T-helper 2 cell (primary cell): ENCODE measurements at places on chromosomes 6 and 20.
A peak's percentile ranks its signal among the peaks of the same experiment; 100 is the strongest.

DNA sequence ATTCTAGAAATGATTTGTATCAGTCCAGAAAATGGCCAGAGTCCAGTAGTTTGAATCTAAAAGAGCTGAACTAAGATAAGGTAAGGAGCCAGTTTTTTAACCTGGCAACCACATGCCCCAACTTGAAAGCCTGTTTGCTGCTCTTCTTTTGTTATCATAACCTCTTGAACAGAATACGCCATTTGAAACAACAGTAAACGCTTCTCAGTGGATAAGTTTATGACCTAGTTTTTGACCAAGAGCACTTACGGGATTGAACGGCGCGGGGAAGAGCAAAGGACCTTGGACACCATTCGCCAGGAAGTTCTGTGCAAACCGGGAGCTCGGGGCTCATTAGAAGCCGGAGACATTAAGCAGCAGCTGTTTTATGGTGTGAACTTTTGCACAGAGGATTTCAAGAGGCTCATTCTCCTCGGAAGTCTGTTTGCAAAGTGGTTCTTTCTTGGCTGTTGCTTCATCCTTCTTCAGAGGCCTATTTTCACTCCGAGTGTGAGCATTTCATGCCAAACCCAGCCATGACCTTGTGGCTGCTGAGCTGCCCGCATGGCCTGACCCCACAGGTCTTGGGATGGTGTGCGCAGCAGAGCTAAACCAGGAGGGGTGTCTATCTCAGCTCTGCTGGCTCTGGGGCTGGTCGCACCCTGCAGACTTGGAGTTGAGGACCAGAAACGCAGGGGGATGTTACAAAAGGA lies 215.1 kb downstream of the SOX4 start:
- no peak for DNase-seq

DNA sequence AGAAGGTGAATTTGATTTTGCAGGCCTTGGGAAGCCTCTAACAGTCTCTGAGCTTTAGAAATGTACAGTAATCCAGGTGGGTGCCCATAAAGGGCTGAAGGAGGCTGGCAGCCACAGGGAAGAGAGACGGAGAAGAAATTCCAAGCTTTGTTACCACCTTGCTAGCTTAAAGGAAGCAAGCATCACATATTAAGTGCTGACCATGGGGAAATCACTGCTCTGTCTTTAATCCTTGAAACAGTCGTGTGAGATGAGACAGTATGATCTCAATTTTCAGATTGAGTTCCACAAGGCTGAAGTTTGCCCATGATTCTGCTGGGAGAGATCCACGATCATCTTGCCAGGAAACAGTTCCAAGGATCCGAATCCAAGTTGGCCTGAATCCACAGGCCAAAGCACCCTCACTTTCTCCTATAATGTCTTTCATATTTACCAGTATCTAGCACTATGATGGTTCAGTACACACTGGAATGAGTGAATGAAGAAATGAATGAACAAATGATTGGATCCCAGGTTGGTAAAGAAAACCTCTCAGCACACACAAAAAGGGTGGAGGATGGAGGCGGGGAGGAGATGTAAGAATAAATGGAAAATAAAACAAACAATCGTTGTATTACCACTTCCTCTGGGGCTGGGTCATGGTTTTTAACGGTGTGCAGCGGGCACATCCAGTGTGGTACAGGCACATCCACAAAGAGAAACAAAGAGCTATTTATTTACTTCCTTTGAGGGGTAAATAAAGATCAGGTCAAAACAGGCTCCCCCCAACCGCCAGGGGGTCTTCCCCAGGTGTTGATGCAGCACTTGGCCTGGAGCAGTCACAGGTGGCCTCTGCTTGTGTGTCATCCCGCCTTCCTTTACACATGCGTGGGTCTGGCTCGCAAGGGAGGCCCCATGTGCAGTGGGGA lies 28.2 kb upstream of the TAF8 start:
- peak; percentile 94 for DNase-seq

GRCh38 chr20:9474835-9475415 lies 39.5 kb upstream of the LAMP5 start:
- DNase-seq = no peak

GRCh38 chr20:1567392-1568162 lies 10.1 kb upstream of the SIRPD start:
- no peak for DNase-seq

- DNase-seq = no peak
These were observed 97.4 kb downstream of the LRFN2 start for GRCh38 chr6:40489798-40490197.

- DNase-seq = no peak
These were observed 105.9 kb downstream of the CDKAL1 start for GRCh38 chr6:20640181-20640580.

GRCh38 chr6:39867592-39867991 lies 66.7 kb downstream of the MOCS1 start:
- no peak for DNase-seq

DNA sequence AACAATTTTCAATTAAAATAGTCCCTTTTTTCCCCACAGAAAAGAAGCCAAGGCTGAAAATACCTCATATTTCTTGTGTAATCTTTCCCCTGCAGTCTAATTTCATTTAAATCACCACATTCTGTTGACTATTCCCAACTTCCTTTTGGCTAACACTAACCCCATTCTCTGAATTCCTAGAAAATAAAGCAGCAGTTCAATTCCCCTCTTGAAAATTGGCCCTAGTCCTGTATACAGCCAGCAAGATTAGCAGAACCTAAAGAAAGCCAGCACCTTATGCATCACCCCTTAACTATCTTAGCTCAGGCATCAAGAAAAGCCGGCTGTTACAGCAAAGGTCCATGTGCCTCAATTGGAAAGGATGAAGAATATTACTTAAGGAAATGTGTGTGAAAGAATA lies 69.7 kb downstream of the MDN1 start:
- DNase-seq = no peak

GRCh38 chr6:75608956-75609533 lies 7.4 kb downstream of the SENP6 start:
- no peak for DNase-seq

DNA sequence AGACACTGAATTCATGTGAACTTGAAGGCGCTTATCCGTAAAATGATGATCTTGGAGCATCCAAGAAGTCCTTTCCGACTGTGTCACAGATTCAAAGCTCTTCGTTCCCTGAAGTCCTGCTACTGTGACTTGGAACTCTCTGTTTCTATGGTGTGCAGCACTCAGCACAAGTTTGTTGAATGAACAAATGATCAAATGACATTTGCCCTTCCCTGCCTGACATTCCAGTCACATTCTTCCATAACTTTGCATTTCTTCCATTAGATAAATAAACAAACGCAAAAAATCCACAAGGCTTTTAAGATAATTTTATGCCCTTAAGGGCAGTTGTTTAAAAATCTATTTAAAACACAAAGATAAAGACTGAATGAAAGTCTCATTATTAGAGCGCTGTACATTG lies 39.9 kb downstream of the SGK1 start:
- no peak for DNase-seq

- no peak for DNase-seq
These were observed 66.8 kb upstream of the BTBD3 start for GRCh38 chr20:11850901-11851300.

DNA sequence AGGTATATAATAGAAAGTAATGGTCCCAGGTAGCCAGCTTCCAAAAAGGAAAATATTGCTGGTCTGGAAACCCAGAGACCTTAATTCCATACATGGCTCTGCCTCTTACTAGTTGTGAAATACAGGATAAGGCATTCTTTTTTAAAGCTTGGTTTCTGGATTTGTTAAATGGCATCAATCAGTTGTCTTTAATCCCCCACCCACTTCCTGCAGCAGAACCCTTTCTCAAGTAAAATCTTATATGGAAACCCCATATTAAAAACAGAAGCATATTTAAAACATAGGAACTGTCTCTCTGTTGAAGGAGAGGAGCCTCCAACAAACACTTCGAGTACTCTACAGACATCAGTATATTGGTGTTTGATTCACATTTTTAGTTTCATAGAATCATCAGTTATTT lies 6.2 kb upstream of the LCA5 start:
- DNase-seq = no peak

- DNase-seq = no peak
These were observed 284.8 kb downstream of the PTPRK start for GRCh38 chr6:128235556-128235955.

GRCh38 chr6:34384321-34385153 lies 7.9 kb downstream of the NUDT3 start:
- no peak for DNase-seq

- DNase-seq = no peak
These were observed 76.9 kb downstream of the NOL4L start for GRCh38 chr20:32507998-32508774.

DNA sequence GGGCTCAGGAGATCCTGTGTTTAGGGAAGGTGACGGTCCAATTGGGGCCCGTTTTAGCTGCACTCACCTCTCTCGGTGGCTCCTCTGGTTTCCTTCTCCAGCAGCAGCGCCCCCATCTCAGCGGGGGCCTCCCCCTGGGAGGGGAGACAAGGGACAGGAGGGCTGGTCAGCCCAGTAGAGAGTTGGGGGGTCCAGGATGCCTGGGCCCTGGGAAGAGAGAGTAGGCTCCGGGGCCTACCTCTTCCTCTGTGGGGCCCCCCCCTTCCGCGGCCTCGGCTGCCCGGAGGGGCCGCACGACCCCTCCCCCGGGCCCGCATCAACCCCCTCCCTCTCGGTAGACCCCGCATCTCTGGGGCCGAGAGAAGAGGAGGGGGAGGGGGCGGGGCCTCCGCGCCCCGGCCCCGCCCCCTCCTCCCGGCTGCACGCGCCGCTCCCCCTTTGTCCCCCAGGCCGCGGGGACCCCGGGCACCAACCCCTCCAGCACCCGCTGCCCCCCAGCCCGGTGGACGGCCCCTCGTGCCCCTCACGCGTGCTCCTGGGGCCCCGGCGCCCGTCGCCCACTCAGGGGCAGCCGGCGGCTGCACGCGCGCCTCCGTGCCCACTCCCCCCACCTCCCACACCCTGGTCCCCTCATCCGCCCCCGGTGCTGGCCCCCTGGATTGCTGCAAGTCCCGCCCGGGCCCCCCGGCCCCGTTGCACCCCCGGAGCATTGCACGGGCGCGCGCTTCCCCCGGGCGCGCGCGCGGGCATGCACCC lies 464 bp downstream of the EHMT2 start:
- no peak for DNase-seq

DNA sequence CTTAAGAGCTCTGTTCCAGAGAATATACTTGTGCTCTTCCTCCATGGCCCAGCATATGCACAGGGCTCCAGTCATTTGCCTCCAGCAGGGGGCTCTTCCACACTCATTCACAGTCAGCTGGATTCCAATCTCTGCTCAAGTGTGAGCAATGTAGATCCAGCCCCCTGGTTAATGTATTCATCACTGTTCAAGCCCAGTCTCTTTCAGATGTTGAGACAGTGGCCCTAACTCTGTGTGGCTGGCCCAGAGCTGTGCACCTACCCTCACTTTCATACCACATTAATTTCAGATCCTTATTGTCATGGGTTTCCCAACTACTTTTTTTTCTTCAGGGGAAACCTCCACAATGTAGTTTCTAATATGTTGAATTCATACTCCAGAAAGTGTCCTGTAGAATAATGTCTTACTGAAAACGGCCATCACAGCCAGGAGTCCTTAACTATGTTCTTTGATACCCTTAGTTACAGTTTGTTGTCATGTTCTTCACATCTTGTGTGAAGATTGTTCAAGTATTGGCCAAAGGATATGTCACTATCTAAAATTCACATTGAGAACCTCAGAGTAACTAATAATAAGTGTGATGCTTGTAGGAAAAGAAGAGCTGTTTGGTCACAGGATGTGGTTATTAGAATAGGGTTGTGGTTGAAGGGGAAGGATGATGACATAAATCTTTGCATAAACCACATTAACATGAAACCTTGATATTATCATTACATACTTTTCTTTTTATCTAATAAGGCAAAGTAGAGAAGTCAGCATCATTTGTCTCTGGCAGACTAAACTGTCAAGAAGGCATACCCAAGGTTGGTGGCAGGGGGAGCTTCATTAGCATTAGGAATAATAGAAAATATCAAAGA lies 14.4 kb upstream of the HLA-DQA1 start:
- no peak for DNase-seq

DNA sequence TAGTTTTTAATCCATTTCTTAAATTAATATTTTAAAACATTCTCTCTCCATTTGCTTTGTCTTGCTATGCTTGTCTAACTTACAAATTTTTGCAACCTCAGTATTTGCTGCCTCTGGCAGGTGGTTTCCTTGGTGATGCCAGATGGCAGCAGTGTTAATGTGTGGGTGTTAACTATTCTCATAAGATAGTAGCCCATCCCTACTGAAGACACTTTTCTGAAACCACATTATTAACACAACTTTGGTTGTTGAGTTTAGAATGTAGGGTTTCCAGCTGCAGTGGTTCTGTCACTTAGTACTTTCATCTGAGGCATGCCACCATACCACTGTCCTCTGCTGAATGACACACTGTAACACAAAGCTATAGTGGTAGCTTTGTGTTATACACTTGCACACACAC lies 75.1 kb downstream of the MYO6 start:
- DNase-seq = no peak

GRCh38 chr20:64010711-64011237 lies 25.2 kb upstream of the C20orf204 start:
- no peak for DNase-seq

GRCh38 chr6:37988127-37988526 lies 168.6 kb downstream of the ZFAND3 start:
- DNase-seq = no peak

DNA sequence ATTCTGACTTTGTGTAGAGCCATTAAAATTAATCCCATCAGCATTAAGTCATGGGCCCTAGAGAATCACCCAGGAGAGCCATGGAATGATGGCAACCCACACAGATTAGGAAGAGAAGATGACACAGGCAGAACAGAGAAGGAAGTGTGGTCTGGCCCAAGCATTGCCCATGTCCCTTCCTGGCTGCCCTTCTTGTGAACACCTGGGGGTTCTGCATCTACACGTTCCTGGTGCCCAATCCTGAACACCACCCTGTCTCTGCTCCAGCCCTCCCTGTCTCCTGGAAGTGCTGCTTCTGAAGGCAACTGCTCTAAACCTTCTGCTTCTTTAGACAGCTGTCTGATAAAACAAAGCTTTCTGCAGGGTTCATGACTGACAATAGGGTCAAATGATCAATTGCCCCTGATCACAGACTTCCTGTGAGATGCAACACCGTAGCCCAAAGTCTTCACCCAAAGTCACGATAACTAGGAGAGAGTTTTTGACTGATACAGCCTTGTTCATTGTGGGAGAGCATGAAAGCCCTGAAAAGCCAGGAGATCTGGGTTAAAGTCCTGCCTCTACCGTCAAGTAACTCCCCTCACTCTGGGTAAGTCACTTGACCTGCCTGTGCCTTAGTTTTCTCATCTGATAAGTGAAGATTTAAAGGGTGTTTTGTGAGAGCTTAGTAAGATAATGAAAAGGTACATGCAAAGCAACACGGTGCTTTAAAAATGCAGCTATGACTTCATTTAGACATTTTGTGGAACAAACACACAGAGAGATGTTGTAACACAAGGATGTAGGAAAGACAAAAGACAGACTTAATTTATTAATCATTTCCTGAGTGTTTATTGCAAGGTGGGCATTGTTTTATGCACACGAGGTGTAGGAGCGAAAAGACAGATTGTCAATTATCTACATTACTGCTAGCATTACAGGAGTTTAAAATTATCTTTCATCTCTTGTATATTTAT lies 291.2 kb upstream of the STXBP5 start:
- no peak for DNase-seq

- DNase-seq = no peak
These were observed 3.0 kb upstream of the SFTA2 start for GRCh38 chr6:30935018-30935417.
